Cortex of kidney (tissue), 1 donor: ENCODE measurements at places on chromosomes 12 and 14.

DNA sequence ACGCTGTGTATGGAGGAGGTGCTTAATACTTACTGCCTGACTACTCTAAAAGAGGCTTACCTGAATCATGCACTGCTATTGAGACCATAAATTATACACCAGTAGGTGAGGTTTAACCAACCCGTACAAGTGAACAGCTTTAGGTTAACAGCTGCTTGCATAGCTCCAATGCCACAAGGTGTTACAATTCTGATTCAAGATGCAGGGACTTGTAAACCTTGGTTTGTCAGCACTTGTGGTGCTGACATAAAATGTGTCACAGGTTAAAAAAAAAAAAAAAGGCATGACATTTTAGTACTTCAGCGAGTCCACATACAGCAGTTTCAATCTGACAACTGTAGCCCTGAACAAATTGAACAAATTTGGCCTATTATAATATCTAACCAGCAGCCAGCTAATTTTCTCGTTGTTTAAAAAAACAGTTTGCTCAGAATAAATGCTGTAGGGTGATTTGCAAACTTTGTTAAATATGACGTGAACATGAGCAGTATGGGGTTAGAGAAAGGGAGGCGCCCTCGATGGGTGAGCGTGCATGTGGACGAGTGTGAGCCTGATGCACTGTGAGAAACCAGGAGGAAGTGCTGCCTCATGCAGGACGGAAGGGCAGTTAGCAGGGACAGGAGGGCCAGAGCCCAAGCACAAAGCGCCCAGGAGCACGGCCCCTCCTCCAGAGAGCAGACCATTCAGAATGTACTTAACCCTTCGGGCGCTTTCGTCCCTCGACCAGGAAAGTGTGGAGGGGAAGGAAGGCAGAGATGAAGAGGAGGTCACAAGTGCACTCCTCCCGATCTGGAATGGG is 44.7 kb downstream of the TCHP start:
- DNase-seq, result no peak

- DNase-seq, result no peak
These were observed 782.2 kb downstream of the MED13L start for GRCh38 chr12:115495300-115495699.

GRCh38 chr12:116498471-116498870 is 60.7 kb upstream of the MAP1LC3B2 start:
- DNase-seq, result no peak

- no peak for DNase-seq
These were observed 105.8 kb downstream of the SPTSSA start for GRCh38 chr14:34356264-34356654.

DNA sequence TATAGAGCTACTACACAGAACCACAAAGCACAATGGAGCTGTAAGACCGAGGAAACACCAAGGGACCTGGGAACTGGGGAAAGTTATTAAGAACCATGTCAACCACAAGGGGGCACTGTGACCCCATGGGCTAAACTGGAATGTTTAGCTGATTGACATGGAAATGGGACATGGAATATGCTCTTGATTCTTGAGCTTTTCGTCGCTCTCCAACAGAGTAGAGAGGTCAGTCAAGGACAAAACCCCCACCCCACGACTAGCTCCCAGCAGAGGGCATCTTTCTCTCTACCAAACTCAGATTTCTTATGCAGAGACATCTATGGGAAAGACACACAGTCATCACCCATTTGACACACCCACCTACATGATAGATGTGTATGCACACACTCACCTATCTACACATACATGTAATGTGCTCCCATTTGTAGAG is 10.1 kb downstream of the NDRG2 start:
- no peak for DNase-seq

DNA sequence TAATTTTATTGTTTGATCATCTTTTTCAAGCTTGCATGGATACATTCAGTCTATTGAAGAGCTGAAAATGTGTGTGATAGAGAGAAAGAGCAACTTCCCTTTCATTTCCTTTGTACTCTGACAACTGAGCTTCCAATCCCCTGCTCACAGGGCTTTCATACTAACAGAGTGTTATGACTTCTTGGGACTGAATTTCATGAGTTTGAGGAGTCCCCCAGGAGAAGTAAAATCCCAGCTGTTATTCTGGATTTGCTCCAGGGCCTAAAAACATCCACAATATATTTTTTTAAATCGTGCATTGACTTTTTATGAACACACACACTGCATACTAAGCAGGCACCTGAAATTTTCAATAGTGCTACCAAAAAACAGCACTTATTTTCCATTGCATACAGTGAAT is 195.8 kb upstream of the CAND1 start:
- DNase-seq, result no peak

DNA sequence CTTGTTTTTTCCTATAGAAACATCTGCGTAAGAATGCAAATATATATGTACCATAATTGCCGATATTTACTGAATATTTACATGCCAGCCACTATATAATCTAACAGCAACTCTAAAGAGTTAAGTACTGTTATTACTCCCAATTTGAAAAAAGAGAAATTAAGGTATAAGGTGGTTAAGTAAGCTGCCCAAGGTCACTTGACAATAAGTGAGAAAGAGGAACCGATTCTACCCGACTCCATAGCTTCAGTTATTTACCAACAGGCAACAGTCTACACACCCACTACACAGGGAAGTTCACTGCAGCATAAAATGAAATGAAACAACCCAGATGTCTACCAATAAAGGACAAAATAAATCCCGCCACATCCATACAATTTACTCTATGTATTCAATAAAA is 1.1 kb downstream of the MIS18BP1 start:
- DNase-seq, result no peak

DNA sequence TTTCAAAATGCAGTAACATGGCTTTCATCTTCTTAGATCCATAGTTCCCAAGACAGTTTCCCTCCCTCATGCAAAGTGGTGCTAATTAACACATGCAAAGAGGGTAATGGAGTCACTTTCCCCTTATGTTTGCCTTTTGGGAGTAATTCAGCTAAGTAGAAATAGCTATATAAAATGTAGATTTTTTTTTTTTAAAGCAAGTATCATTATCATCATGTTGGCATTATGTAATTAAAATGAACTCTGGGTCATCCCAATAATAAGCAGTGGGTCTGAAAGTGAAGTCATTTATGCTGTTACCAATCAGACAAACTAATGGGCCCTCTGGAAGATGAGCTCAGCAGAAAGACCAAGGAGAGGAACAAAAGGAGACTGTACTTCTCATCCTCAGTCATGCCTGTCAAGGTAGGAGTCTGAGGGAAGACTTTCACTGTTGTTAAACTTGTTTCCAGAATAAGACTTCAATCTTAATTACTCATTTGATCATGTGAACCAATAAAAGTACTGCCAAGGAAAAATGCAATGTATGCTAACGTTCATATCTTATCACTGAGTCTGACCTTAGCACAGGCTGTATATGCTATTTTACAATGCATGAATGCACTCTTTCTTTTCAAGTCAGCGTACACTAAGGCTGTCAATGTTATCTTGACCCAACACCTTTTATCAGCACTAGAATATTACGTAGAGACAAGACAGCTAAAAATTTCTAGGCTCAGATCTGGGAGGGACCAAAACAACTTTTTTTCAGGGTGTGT is 26.8 kb downstream of the AREL1 start:
- no peak for DNase-seq

- no peak for DNase-seq
These were observed 84.9 kb upstream of the CMKLR1 start for GRCh38 chr12:108424026-108424425.

DNA sequence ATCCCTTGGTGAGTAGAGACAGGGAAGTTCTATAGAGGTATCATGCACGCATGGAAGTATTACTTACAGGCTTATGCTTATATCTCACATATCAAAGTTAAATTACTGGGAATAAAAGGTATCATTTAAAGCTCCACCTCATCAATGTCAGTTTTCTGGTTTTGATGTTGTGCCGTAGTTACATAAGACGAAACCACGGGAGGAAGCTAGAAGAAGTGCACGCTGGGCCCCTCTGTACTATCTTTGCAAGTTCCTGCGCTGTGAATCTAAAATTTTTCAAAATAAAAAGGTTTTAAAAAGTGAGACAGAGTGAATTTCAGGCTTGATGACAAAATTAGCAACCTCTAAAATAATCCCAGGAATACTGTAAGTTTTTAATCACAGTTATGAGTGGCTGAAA is 198.1 kb downstream of the ANO2 start:
- no peak for DNase-seq

DNA sequence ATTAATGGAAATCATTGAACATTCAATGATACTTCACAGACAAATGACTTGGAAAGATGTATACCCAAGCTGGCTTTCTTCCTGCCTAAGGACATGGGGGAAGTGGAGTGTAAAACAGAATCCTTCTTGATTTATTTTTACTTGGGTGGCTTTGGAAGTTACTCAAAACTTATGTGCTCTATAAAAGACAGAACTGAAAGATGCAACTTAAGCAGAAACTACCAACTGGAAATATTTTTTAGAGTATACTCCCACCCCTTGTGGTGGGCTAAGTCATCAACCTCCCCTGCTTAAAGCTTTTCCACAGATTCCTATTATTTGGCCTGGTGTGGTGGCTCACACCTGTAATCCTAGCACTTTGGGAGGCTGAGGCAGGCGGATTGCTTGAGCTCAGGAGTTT is 126.0 kb upstream of the ATP2B1 start:
- DNase-seq, result no peak

GRCh38 chr14:72666610-72667009 is 227.3 kb downstream of the DPF3 start:
- no peak for DNase-seq

DNA sequence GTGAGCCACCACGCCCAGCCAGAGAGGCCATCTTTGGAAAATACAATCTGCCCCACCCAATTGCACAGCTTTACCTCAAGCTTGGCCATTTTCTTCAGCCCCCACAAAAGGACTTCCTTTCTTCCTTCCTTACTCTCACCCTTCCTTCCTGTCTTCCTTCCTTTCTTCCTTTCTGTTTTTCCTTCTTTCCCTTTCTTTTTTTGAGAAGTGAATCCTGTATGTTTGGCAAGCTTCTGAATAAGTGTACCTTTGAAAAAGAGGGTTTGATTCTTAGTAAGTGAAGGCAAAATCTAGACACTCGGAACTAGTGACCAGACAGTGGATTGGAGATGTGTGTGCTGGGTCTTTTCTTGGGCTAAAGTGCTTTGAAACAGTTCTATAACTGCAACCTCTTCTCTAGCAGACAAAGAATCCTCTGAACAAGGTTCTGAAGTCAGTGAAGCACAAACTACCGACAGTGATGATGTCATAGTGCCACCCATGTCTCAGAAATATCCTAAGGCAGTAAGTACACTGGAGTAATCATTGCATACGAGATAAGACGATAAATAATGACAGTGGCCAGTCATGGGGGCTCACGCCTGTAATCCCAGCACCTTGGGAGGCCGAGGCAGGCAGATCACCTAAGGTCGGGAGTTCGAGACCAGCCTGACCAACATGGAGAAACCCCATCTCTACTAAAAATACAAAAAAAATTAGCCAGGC is 49.5 kb downstream of the SUPT16H start:
- no peak for DNase-seq

DNA sequence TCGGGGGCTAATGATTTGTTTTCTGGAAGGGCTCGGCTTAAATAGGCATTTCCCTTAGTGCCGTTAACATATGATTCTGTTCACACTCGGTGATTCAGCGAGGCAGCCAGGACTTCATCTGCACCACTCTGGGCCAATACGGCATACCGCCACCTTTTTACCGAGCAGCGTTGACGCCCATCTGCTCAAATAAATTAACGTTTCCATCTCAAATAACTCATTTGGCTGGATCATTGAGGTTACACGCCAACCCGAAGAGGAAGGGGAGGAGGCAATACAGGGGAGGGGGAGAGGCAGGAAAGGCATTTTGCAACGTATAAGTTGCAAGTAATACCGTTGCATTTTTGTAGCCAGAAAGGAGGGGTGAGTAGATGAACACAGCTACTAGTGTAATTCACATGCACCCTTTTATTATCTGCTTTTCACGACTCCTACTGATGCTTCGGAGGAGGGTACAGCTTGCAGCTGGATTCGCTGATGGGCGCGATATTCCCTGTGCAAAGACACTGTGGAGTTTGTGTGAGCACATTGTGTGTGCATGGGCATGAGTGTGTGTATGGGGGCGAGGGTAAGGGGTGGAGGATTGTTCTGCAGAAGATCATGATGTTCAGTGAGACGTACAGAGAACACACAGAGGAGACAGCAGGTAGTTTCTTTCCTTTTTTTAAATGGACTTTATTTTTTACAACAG is 45.9 kb downstream of the MAP1LC3B2 start:
- DNase-seq, result no peak

DNA sequence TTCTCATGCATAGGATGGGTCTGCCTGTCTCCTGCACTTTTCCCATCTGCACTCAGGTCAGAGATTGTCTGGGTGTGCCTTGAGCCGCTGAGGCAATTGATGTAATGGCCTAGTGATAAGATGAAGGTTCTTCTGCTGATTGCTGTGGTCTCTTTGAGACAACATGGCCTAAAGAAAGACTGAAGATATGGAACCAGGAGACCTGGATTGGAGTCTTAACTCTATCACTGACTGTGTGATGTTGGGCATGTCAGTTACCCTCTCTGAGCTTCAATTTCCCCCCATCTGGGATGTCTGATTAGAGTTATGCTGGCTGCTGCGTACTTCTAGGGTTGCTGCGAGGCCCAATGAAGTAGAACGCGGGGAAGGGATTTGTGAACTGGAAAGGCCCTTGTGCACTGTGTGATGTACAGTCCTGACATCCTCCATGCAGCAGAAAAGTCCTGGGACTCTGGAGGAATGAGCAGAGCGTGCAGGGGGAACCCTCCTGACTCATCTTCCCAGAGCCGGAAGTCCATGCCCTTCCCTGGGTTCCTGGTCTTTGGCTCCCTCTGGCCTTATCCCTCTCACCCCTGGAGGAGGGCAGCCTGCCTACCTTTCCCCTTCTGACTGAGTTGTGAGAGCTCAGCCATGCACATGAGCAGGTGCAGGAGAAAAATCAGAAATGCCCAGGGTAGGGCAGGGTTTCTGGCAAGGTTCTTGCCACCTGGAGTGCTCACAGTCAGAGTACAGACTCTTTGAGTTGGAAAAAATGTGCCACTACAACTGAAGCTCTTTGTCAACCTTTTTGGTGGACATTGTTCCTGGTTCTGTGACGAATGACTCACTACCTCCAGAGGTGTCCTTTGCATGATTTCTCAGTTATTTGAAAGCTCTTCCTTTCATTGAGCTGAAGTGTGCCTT is 21.1 kb downstream of the PLEKHD1 start:
- no peak for DNase-seq

DNA sequence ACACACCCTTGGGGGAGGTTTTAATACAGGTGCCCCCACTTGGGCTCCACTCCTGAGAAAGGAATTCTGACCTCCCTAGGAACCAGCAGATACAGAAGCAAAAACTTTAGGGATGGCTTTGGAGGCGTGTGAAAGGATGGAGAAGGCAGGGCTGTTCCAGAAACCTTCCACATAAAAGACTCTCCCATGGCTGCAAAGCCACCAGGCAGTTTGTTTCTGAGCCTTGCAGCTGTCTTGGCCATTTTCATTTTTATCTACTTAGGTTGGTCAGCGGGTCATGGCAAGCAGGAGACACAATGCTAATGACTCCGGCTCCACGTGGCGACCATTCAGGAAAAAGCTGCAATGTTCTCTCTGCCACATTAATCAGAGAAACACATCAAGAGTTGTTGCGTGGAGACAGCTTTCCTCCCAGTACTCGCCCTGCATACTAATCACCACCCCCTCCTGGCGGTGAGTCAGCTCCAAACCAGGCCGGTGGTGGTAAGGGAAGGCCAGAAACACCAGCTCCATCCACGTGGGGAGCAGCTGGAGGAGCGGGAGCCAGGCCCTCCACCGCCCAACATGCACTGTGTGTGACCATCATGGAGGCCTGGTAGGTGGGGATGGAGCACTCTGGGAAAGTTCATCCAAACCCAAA is 30.9 kb upstream of the IRF2BPL start:
- no peak for DNase-seq

- no peak for DNase-seq
These were observed 23.8 kb upstream of the CISTR start for GRCh38 chr12:53775478-53776145.

- no peak for DNase-seq
These were observed 293.1 kb downstream of the CACNA1C start for GRCh38 chr12:2345902-2346301.
